ENCODE measurements at places on chromosomes 11 and 22.

- no peak for DNase-seq
These were observed 1375.1 kb upstream of the TENM4 start for GRCh38 chr11:80815752-80816453.

DNA sequence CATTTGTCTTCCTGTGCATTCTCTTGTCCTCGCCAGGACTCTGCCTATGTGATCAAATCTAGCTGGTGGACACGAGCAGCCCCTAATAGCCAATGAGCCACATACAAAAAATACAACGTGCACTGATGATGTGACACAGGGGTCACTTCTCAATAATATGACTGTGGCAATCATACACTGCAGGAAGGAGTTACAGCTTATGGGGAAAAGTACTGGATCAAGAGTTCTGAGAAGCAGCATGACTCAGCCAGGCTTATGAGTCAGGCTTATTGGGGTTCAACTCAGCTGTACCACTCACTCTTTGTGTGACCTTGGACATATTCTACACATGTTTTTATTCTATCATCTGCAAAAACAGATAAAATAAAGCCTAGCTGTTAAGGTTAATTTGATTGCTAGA lies 889.4 kb upstream of the TENM4 start:
- DNase-seq: no peak

GRCh38 chr11:11442791-11443190 lies 89.7 kb upstream of the CSNK2A3 start:
- DNase-seq: no peak

GRCh38 chr11:7577291-7578190 lies 63.7 kb downstream of the PPFIBP2 start:
- no peak for DNase-seq

GRCh38 chr11:108886660-108887009 lies 221.8 kb downstream of the DDX10 start:
- DNase-seq: no peak

DNA sequence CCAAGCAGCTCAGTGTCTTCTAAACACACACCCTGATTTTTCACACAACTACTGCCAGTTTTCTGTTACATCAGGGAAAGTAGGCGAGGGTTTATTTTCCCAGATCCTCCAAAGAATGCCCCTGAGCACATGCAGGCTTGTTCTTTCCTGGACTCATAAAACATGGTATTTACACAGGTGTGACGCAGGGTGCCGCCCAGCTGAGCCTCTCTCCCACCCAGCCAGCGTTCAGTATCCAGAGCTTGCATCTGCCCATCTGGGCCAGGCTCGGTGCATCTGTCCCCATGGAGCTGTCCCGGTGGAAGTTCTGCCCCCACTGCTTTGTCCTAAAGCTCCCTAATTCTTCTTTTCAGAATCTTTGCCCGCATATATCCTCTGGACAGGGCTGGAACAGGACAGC lies 44.8 kb upstream of the ISX start:
- DNase-seq: no peak

- no peak for DNase-seq
These were observed 54.7 kb upstream of the ALX4 start for GRCh38 chr11:44364596-44364995.

GRCh38 chr11:99015634-99016454 lies 4.9 kb upstream of the CNTN5 start:
- peak; percentile 9 for DNase-seq

DNA sequence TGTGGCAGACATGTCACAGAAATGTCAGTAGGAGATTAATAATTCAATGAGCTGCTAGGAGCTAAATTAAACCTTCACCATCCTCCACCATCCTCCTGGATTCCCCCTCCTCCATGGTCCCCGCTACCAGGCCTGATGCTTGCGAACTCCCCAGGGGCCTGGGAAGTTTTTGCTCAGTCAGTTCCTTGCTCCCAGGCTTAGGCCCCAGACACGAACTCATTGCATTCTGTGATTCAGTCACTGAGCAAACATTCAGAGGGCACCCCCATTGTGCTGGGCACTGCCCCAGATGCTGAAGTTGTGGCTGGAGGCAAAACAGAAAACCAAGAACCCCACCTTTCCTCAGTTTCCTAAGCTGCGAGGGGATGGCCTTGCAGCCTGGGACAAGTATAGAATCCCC lies 14.3 kb downstream of the NPTXR start:
- no peak for DNase-seq

DNA sequence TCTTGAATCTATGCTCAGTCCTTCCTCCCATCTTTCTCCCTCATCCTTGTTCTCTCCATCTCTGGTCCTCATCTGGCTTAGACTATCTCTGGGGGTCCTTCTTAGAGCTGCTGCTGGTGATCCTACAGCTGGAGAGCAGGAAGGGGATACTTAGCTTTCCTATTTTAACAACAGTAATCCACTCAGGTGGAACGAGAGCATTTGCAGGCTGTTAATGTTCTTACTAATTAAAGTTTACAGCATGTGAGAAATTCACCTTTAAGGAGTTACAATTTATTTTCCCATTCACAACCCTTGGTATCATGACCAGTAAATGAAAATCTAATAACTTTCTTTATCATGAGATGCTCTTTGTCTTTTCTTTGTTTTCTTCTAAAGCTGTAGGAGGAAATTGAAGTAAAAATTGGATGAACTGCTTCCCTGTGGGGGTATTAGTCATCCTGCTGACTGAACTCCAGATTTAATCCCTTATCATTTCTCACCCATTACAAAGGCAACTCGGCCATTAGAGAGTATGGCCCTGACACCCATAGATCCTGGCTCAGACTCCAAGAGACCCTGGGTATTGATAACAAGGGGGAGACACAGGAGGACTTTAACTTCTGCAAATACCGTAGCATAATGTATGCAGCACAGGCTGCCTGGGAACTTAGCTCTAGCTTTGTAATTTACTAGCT lies 37.6 kb upstream of the MTNR1B start:
- DNase-seq: no peak

DNA sequence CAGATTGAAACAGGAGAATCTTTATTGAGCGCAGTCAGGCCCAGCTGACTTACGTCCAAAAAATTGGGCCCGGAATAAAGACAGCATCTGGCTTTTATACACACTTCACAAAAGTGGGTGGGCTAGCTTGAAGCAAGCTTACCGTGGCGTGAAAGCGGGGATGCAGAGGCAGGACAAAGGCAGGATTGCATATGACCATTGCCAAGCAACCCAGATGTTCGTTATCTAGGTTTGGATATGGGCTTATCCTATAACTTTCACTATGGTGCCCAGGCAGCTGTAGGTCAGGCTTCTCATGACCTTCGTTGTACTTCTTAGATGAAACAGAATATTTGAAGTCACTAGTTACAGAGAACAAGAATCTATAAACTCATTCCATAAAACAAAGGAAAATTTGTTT lies 1575.6 kb upstream of the RAG2 start:
- DNase-seq: no peak

GRCh38 chr22:44274918-44275630 lies 37.7 kb downstream of the SHISAL1 start:
- no peak for DNase-seq

DNA sequence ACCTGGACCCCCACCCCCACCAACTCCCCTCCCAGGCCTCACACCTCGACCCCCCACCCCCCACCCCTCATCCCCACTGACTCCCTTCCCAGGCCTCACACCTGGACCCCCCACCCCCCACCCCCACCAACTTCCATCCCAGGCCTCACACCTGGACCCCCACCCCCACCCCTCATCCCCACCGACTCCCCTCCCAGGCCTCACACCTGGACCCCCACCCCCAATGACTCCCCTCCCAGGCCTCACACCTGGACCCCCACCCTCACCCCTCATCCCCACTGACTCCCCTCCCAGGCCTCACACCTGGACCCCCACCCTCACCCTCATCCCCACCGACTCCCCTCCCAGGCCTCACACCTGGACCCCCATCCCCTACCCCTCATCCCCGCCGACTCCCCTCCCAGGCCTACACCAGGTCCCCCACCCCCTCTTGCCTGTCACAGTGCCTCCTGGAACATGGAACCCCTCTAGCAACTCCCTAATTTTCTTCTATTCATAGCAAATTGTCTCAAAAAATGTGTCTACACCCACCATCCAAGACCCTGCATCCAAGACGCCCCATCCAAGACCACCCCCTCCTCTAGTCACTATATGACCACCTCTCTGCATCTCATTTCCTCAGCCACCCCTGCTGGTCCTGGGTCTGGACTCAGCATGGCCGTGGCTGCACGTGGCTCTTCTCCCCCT lies 36.9 kb upstream of the BRSK2 start:
- DNase-seq: no peak

DNA sequence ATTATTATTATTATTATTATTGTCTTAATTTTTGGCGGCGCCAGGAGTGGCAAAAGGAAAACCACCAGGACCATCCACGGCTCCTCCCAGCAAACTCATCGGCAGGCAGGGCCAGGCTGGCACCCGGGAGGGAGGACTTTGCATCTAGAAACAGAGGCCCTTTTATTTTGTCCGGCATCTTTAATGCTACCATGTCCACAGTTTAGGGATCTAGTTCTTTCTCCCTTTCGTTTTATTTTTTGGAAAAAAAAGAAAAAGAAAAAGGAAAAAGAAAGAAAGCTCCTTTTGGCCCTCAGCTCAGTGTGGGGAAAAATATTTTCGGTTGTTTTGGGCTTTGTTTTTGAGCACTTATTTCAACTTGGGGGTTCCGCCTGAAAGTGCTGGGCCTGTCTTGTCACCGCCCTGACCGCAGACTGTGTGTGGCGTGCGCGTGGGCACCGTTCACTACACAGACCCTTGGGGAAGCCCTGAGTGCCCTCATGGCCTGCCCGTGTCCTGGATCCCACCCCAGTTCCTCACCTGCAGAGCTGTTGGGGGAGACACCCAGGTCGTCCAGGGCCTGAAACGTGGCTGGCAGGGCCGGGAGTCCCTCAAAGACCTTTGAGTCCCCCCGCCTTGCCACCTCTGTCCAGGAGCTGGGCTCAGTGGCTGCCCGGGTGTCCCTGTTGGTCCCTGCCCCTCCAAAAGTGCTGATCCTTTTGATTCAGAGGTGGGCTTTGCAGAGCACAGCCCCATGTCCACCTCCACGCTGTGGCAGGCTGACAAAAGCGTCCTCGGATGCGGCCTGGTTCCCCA lies 69.1 kb upstream of the PPARA start:
- DNase-seq: no peak

DNA sequence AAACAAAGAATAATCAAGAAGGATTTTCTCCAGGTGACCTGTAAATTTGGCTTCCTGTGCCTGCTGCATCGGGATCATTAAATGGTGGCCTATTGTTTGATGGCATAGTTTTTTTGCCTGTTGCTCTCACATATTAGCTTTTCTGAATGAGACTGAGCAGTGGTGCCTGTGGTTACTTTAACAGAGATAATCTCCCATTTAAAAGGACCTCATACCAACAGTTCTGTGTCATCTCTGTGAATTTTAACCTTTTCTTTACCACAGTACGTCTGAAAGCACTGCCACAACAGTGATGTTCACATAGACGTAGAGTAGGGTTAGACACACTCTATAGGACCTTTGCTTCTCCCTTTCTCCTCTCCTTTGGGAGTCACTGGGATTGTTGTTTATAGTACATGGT lies 22.9 kb upstream of the RCE1 start:
- DNase-seq: no peak

DNA sequence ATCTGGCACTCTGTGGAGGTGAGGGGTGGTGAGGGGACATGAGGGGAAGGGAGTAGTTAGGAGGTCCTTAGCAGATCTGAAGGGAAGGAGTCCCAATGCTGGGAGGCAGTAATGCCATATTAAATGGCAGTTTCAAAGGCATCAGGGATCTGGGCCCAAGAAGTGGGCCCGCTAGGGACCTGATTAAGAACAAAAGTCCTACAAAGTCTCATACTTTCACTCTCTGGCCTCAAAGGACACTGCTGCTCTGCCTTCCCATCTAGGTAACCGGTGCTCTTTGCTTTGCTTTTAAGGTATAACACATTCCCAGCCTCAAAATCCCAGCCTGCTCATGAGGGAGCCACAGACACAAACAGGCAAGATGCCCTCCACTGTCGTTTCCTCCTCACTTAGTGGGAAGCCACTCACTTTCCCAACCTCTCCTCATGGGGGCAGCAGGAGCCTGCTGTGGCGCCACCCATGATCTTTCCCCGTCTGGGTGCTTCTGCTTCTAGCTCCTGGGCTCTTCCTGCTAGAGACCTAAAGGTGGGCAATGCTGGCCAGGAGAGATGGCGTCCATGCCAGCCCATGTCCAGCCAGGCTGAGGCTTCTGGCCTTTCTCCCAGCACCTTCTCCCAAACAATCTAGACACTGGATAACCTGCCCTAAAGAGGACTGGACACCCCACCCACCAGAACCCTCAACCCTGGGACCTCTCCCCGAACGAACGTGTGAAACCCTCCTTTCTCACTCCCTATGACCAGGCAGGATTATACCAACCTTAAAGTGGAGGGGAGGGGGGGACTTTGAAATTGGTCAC lies 68.3 kb downstream of the PLEKHA7 start:
- peak; percentile 41 for DNase-seq

DNA sequence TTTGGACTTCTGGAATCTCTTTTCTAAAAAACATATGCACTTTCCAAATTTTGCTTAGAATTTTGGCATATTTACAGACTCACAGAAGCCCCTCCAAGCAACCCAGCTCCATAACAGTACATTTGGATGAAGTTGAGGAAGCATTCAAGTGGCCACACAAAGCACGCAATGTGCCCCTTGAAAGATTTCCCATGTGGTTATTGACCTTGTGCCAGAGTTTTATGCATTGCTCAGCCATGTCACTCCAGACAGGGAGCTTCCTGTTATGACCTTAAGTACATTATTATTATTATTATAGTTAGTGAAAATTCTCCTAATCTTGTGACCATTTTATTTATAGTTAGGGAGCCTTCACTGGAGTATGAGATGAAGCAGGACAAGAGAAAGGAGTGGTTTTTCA lies 35.0 kb upstream of the BDNF start:
- DNase-seq: no peak

DNA sequence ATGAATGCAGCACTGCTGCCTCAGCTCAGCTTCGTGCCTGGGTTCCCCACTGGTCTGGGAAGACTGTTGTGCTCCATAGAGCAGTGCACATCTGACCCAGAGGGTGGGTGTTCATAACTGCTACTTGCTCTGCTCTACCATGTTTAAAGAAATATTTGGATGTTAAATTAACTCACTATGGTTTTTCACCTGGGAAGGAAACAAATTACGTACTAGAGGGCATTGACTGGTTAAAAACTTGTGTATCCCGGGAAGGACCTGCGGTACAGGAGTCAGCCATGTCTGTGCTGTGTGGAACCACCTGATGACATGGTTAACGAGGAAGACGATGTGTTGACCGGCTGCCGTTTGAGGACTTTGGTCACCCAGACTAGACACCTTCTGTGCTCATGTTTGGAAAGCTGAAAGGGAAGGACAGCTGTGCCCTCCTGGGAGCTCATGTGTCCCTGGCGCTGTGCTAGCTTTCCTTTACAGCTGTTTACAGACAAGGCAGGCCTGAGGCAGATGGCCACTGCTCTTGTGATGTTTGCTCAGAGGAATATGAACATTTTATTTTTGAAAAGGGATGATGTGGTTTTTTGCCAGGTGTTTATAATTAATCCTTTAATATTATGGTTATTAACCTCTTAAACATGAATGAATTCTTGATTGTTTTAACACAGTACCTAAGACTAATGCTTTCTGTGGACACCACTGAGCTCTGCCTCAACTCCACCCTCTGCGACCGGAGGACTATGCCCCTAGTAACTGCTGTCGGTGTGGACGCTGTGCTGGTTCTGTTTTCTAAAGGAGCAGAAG lies 14.3 kb upstream of the AIFM3 start:
- no peak for DNase-seq

Data from GM12891 (cell line).